Activated T-cell treated with anti-CD3 and anti-CD28 coated beads, Interleukin-2, amount 50 U/mL, for 4 hours (primary cell): ENCODE measurements at places on chromosomes 1 and 21.

- DNase-seq = no peak
These were observed 213.5 kb upstream of the PTGFR start for GRCh38 chr1:78277253-78277652.

GRCh38 chr1:68128820-68129219 is 78.4 kb upstream of the DIRAS3 start:
- no peak for DNase-seq

- DNase-seq = no peak
These were observed 46.4 kb downstream of the DHX9 start for GRCh38 chr1:182885591-182885990.

- DNase-seq = no peak
These were observed 47.5 kb downstream of the DMAP1 start for GRCh38 chr1:44260792-44261170.

GRCh38 chr1:239784896-239785295 is 306.8 kb upstream of the FMN2 start:
- no peak for DNase-seq

DNA sequence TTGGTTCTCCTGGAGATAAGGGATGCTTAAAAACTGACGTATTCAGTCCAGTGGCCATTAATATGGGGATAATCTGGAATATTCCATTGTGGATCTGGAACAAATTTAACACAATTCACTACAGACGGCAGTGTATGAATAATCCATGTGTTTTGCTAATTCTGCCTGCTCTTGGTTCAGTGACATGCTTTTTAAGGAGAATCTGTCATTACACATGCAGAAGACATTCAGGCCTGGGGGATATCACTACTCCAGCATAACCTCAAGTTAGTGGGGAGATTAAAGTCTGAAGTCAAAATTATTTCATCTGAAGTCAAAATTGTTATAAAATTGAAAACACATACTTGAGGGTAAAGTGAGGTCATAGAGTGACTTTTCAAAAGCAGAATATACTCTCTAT is 789.3 kb downstream of the USP25 start:
- no peak for DNase-seq

- DNase-seq = no peak
These were observed 20.4 kb upstream of the RGS16 start for GRCh38 chr1:182624577-182624976.

DNA sequence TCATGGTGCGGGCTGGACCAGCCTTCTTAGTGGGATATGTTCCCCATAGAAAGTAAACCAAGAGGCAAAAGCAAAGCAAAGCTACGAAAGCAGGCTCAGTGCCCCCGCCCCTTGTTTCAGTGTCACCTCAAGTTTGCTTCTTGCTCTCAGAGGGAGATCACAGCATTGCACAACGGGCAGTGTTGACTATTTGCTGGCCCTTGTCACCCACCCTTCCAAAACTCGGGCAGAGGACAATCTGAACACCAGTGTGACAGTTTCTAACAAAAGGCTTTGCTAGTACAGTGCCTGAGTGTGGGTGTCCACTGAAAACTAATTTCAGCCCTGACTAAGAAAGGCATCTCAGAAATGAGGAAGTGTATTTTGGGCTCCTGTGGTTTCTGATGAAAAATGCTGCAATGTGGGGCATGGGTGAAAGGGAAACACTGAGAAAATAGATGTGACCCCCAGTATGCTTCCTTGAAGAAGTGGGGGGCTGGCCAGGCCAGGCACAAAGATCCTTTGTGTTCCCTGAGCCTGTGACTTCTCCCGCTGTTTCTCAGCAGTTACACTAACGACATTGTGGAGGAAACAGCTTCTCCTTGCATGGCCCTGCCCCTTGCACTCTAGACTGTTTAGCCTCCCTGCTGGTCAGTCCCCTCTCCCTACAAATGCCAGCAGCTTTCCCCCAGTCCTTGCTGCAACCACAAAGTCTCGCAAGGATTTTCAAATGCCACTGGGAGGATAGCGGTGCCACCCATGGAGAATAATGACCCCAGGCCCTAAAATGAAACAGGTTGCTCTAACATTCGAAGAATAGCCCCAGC is 33.3 kb upstream of the KCNE1 start:
- DNase-seq = no peak

- DNase-seq = no peak
These were observed 37.7 kb downstream of the RRP1 start for GRCh38 chr21:43827015-43827611.

- DNase-seq = no peak
These were observed 212.7 kb upstream of the NRIP1 start for GRCh38 chr21:15277466-15277865.

DNA sequence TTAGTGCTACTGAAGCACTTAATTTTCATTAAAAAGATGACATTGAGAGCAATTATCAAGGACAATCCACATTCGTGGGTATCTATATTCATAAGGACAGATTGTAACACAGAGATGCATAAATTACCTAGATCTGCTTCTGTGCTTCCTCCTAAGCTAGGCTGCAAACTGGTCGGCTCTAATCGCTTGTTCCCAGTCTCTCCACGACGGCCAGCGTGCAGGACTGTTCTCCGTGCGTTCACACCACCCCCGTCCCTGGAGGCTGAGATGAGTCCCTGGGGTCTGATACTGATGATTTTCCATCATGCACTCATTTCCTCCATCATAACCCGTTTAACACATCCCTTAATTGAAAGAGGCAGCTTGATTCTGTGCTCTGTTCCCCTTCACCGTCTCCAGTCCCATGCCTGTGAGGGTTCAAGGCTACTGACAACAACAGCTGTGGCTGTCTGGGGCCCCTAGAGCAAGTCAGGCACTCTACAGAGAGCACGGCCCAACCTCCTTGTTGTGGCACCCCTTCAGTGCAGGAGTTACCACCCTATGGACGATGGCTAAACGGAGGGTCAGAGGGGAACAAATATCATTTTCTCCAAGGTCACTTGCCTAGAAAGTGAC is 469.6 kb downstream of the NPHP4 start:
- DNase-seq = no peak

GRCh38 chr1:66231681-66232463 is 302.1 kb upstream of the SGIP1 start:
- DNase-seq = no peak

DNA sequence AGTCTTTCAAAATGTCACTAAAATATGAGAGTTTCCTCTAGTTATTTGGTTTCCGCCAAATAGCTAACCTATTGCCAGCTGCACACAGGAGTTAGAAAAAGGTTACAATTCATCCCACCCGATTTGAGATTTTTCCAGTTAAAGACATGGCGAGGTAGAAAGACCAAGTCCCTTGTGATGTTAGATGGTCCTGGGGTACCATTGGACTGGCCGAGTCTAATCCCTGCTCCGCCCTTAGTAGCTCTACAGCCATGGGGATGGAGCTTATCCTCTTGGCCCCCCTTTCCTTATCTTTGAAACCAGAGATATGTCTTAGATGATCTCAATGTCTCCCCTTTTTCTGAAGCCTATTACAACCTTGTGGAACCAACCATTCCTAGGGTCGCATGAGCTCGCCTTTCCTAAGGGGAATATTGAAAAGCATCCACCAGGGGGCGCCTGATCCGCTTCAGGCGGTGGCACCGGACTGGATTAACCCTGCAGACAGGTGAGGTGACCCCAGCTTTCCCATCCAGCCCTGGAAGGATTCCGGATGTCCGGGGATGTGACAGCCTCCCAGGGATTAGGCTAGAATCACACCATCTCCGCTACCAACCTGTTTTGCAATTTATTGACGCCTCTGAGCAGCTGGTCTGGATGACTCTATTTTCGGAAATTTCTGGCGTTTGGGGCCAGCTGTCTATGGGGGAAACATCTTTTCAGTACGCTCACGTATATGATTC is 68.3 kb upstream of the SIM2 start:
- DNase-seq = peak; percentile 56

DNA sequence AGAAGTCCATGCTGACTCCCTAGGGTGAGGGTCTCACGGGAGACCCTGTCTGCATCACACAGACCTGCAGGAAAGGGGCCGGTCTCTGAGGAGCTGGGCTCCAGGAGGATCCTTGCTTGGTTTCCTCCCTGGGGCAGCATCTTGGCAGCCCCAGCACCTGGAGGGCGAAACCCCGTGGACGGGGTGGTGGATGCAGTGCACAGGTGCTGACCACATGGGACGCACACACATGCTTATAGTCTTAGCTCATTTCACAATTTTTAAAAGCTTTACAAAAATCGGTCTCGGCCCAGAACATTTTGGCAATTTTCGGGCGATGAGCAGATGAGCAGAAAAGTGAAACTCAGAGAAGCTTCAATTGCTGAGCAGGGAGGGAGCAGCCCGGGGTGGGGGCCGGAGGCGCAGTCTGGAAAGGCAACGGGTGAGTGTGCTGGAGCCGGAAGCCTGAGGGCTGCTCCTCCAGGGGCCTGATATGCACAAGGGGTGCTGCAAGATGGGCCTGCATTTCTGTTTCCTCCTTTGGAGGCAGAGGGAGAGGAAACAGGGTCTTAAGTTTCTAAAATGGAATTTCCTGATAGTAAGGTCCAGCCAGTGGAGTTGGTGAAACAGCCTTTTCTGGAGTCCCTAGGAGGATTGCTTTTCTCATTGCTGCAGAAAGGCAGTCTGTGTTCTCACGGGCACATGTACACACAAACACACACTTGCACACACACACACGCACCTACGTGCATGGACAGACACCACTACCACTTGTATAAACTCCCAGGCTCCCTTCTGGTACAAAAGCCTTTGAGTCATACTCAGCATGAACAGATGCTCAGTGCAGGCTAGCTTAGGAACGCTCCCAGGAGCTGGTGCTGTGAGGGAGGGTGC is 60.6 kb downstream of the SCCPDH start:
- no peak for DNase-seq

DNA sequence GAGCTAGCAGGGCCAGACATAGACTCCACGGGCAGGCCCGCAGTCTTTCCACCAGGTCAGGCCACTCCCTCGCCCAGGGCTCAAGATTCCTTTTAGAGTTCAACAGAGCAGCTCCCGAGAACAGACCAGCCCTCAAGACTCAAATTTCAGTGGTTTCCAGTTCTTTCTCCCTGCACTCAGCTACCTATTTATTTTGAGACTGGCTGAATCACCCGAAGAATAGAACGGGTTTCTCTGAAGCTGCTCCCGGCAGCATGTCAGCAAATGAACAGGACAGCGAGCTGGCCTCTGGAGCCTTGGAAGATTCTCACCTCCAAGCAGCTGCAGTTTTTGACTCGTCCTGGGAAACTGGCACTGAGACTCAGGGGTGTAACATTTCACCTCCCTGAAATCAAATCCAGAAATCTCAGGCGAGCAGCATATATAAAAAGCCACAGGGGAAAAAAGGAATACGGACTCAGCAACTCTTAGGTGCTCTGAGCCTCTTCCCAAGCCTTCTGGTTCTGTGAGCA is 177.9 kb downstream of the CLIC6 start:
- DNase-seq = no peak

GRCh38 chr1:221712776-221713431 is 29.0 kb downstream of the DUSP10 start:
- peak; percentile 60 for DNase-seq

- no peak for DNase-seq
These were observed 17.9 kb upstream of the OR2B11 start for GRCh38 chr1:247475793-247476192.

DNA sequence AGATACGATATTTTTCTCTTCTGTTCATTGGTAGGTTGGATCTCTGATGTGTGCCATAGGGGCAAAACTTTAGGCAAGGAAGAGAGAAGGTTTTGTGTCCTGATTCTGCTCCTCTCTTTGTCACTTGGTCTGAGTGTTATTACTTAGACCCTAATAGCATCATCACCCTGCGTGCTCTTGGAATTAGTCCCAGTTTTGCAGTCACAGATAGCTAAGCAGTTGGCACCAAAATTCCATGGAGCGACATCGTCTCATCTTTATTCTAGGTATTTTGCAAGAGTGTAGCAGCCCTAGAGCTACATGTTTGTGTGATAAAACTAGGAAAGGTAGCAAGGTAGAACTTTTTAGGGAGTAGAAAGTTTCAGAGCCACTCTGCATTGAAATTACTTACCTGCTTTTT is 23.8 kb downstream of the PIP5K1A start:
- no peak for DNase-seq

DNA sequence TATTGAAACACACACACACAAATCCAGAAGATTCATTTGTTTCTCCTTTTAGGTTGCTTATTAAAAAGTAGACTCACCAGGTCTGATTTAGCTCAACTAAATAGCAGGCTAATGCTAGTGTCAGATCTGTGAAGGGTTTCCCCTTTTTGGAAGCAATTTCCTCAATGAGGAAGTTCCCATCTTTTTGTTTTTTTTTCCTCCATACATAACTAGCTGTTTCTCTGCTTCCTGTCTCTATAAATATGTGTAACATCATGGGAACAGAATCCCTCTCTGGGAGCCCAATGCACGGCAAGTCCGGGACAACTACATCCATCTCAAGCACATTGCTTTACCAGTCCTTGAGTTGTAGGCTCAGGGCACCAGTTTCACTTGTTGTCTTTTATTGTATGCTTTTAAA is 1421.1 kb downstream of the PLA2G4A start:
- no peak for DNase-seq

- no peak for DNase-seq
These were observed 1.5 kb upstream of the PPP2R5A start for GRCh38 chr1:212283741-212284140.

- DNase-seq = no peak
These were observed 51.1 kb upstream of the B3GALT2 start for GRCh38 chr1:193237381-193237978.

DNA sequence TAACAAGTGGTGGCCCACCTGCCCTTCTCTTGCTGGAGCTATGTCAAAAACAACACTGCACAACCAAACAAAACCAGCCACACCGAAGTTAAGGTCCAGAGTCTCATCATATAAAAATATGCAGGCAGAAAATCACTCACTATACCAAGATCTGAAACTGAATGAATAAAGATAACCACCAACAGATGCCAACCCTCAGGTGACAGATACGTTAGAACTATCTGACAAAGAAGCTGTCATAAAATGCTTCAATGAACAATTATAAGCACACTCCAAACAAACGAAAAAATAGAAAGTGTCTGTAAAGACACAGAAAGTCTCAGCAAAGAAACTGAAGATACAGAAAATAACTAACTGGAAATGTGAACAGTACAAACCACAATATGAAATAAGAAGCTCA is 14.0 kb downstream of the ZNF496 start:
- DNase-seq = no peak

GRCh38 chr1:1069056-1069710 is 4.9 kb downstream of the RNF223 start:
- DNase-seq = peak; percentile 93

- peak; percentile 25 for DNase-seq
These were observed 408 bp downstream of the LMO4 start for GRCh38 chr1:87329051-87329525.

- DNase-seq = no peak
These were observed 42.5 kb downstream of the IFI44 start for GRCh38 chr1:78691995-78692747.

DNA sequence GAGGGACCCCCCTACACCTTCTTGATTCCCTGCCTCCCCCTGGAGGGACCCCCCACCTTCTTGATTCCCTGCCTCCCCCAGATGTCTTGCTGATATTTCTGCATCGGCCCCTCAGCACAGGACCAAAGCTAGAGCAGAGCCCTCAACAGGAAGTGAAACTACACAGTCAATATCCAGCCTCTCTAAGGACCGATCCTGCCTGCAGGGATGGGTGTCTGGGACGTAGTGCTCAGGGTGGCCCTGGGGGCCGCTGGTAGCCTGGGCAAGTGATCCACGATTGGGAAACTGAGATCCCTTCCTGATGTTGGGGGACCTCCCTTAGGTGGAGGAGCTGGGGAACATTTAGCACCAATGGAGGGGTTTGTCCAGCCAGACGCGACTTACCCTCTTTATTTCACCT is 3.9 kb upstream of the LEFTY2 start:
- no peak for DNase-seq
